ENCODE measurements at places on chromosomes 11 and 22. TPM values are rescaled to one million over a fixed set of nuclear protein-coding genes. Genes with fewer than 3 reads are reported as not detected.

- DNase-seq: no peak
Measured at GRCh38 chr22:44658311-44658953, 43.6 kb upstream of the PRR5 start.

DNA sequence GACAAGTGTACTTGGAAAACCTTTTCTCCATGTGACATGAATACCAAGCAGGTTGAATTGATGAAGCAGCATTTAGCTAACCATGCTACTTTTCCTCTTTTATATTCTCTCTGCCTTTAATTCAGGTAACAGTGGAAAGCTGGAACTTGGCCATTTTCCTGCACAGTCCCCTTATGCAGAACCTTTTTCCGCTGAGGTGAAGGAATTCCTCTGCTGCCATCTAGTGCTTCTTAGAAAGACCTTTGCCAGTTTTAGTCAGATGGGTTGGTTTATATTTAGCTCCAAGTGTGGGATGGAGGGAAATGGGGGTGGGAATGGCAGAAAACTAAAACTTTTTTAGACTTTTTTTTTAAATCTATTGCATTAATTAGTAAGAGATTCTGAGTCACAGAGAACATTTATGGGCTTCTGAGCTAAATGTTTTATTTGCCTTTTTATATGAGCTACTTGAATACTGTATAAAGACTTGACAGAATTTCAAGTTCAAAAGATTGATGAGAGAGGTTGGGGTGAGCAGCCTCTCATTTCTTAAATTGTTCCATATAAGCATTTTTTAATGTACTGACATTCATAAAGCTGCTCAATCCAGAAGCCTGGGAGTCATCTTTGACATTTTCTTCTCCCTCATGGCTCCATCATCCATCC, 153.9 kb upstream of the ZC3H12C start:
- peak; percentile 61 for DNase-seq

DNA sequence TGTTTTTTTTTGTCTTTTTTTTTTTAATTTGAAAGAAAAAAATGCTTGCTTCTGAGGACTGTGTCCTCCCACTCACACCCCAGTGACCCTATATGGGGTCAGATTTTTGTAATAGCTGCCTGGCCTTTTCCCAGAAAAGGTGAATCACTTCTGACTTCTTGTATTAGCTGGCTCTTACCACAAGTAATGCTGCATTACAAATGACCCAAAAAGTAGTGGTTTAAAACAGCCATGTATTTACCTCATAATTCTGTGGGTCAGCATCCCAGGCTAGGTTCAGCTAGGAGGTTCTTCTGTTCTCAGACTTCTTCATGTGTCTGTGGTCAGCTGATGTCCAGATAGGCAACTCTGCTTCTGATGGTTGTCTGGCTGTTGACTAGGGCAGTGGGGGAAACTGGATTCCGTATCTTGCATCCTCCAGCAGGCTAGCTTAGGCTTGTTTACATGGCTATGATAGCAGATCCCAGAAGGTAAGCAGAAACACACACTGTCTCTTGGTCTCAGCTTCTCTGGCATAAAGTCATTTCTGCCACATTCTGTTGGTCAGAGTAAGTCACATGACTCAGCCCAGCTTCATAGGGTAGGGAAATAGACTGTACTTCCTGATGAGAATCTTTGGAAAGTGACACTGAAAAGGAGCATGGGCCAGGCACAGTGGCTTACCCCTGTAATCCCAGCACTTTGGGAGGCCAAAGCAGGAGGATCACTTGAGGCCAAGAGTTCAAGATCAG, 19.5 kb downstream of the LHFPL7 start:
- DNase-seq: no peak

DNA sequence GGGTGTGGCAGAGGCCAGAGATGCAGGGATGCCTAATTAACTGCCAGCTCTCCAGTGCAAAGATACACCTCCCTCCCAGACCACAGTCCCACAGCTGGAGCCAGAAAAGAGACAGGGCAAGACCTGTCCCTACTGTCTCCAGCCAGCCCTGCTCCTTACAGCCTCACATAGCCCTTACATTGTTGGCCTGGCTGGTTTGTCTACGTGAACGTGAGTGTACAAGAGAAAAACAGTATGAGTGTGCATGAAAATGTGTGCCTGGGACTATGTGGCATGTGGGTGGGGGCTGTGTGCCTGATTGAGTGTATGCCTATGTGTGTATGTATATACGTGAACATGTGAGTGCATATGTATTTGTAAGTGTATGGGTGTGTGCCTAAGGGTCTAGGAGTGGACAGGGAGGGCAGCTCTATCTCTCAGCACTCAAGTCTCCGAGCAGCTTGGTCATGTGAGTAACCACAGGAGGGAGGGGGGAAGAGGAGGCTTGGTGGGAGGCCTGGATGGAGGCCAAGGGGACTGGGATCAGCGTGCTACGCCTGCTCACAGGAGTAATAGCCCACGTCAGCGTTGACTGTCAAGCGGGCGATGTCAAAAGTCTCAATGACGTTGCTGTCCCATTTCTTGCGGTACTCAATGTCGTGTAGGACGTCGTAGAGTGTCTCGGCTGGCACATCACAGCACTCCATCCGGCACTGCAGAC, 6.6 kb upstream of the ARAP1 start:
- peak; percentile 84 for DNase-seq

- peak; percentile 69 for DNase-seq
Measured at GRCh38 chr11:79510960-79511359, 70.1 kb upstream of the TENM4 start.

GRCh38 chr11:86632499-86633269, 39.7 kb downstream of the ME3 start:
- DNase-seq: peak; percentile 87

- DNase-seq: no peak
Measured at GRCh38 chr11:57391539-57391938, 1.1 kb upstream of the PRG2 start.

Gene C2CD2L
- total RNA-seq: 8.6 TPM

Gene OR51E2
- not detected for total RNA-seq

Gene BEST1
- 3.7 TPM for total RNA-seq

Gene OTOG
- total RNA-seq: not detected

Gene EFCAB6
- total RNA-seq: 1.6 TPM

Data from adrenal gland (tissue), 19 donors.